ENCODE measurements at places on chromosomes 4 and X.

- no peak for DNase-seq
Observed at GRCh38 chr4:150224896-150225591, 146.8 kb downstream of the DCLK2 start.

- DNase-seq: no peak
Observed at GRCh38 chr4:31341601-31342359, 621.6 kb downstream of the PCDH7 start.

DNA sequence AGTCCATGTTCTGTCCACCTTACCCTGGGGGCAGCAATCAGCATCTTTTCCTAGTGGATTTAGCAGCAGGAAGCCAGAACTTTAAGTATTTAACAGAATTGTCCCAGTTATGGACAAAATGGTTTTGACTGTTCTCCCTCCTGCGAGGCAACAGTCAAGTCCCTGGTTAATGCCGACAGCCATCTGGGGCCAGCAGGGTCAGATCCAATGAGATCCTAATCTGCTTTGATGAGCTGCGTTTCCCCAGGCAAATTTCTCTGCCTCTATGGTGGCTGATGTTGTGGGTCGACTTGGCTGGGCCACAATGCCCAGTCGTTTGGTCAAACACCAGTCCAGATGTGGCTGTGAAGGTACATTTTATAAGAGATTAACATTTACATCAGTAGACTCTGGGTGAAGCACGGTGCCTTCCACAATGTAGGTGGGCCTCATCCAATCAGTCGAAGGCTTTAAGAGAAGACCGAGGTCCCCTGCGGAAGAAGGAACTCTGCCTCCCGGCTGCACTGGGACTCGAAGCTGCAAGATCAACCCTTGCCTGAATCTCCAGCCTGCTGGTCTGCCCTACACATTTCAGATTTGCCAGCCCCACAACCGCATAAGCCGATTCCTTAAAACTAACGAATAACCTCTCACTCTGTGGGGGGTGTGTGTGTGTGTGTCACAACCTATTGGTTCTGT, 89.0 kb upstream of the C4orf50 start:
- DNase-seq: no peak

DNA sequence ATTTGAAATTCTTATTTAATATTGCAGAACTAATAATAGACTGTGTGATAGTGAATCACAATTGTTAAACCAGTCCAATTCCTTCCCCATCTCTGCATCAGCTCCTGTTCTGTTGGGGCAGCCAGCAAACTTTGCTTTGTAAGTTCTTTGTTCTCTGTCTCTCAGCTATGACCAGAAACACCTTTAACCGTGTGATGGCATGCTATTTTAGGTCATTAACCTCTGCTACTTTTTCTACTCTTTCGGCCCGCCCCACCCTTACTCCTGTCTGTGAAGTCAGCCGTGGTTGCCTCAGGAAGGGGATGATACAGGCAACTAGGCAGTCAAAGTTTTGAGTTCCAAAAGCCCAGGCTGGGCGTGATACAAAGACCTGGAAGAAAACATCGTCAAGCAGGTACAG, 51.3 kb upstream of the EGFL6 start:
- no peak for DNase-seq

- no peak for DNase-seq
Observed at GRCh38 chrX:111671668-111672067, 9.3 kb upstream of the ALG13 start.

- no peak for DNase-seq
Observed at GRCh38 chrX:94401426-94401825, 727.4 kb downstream of the FAM133A start.

DNA sequence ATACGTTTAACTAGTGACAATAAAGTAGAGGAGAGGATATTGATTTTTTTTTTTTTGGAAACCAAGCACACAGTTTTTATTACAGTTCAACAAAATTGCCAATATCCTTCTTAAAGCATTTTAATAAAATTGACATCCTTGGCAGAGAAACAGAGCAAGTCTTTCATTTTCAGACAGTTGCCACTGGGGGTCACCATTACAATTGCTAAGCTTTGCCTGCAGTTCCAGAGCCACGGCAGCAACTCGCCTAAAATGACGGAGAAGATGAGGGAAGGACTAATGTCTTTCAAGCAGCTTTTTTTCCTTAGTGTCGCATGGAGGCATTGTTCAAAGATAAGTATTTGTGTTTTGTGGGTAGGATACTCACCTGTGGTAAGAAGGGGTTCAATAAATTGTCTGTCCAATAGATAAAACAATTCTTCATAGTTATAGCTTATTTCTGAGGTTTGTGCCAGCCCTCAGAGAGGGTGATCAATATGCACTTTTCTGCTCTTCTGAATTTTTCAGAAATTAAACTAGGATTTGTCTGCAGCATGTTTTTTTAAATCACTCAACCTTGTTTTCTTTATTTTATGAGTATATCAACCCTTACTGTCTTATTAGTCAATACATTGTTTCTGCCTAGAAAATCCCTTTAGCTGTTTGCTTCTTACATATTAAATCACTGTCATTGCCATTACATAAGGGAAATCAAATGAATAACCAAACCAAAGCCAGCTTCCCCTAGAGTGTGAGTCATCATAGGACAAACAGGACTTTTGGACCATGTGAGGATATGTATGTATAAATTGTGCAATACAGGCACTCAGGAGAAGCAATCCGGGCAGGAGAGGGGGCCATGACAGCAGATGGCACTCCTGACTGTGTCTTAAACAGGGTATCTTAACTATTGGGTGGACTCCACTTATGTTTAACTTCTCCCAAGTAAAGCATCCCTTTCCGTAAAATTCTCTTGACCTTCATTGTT, 508.1 kb upstream of the ARX start:
- no peak for DNase-seq

DNA sequence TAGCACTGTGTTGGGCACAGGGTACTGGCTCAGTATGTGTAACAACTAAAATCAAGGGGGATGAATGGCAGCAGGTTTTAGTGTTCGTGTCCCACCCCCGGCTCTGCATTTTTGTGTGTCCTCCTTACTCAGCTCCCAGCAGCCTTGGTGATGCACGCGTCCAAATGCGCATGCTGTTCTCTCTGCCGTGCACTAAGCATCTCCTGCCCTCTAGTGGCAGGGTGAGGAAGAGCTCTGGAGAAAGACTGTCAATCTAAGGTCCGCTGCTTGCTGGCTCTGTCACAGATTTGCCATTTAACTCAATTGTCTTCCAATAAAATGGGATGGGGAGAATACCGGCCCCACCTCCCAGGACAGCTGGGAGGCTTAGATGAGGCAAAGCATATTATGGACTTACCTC, 61.4 kb downstream of the WFS1 start:
- no peak for DNase-seq

- DNase-seq: no peak
Observed at GRCh38 chr4:76016393-76016792, 6.9 kb downstream of the CXCL10 start.

DNA sequence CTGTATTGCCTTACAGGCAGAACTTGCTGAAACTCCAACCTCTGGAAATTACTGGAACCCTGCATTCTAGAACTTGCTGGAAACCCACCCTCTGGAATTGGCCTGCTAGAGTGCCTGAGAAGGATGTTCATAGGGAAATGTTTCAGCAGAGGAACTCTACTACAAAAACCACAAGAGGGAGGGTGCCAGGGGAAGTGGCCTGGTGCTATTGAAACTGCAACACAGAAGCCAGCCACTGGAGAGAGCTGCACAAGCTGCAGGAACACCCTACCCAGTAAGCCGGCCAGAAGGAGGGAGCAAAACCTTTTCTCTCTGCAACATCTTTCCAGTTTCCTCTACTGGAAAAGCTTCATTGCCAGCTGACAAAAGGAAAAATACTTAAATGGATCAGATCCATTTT, 2.5 kb upstream of the BRWD3 start:
- no peak for DNase-seq

DNA sequence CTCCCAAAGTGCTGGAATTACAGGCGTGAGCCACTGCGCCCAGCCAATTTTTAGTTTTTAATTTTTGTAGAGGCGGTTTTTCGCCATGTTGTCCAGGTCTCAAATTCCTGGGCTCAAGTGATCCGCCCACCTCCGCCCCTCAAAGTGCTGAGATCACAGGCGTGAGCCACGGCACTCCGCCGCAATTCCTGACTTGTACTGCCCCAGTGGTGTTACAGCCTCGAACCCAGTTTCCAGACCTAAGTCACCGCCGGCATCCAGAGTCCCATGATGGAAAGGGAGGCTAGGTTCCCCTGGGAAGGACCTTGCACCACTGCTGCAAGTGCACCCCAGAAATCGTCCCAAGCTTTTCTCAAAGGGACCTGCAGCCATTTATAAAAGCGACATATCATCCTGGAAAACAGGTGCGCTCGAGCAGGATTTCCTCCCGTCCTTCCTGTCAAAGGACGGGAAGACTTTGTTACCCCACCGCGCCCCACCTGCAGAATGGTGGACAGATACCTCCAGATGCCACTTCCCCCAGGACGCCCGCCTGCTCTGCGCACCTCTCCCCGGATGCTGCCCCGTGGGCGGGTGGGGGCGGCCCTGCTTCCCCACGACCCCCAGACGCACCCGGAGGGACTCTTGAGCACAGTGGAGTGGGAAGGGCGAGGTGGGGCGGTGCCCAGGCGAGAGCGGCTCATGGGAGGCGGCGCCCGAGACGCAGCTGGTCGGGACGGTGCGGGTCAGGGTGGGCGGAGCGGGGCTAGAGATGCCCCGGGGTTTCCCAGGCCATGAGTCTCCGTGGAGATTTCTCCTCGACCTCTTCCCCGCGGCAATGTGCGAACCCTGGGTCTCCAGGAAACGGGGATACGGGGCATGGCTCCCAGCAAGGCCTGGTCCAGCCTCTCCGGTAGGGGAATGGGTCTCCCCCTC, 947 bp upstream of the RPL10 start:
- peak; percentile 42 for DNase-seq

- DNase-seq: no peak
Observed at GRCh38 chrX:154412468-154412867, 1.1 kb downstream of the TAFAZZIN start.

- no peak for DNase-seq
Observed at GRCh38 chr4:38230821-38231563, 270.8 kb downstream of the PTTG2 start.

DNA sequence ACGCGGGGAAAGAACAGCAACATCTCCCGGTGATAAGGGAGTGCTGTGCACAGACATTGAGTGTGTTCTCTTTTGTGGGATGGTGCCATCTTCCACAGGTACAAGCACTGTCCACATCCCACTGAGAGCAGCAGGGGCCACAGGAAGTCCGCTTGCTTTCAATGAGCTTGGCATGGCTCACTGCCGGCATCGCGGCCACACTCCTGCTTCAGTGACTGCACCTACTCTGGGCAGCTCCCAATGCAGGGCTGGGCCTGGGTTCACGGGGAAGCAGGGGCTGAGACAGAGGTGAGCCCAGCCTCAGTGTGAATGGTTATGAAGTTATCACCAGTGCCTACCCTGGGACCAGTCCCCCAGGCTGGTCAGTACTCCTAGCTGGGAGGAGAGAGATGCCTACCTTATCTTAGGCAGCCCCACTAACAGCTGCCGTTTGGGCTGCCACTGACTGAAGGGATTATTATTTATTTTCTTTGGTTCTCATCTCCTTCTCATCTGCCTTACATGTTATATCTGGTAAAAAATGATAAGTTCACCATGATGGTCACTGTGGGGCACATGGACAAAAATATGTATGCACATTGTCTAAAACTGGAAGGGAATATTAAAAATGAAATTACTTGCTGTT, 99.2 kb downstream of the MGST2 start:
- no peak for DNase-seq

DNA sequence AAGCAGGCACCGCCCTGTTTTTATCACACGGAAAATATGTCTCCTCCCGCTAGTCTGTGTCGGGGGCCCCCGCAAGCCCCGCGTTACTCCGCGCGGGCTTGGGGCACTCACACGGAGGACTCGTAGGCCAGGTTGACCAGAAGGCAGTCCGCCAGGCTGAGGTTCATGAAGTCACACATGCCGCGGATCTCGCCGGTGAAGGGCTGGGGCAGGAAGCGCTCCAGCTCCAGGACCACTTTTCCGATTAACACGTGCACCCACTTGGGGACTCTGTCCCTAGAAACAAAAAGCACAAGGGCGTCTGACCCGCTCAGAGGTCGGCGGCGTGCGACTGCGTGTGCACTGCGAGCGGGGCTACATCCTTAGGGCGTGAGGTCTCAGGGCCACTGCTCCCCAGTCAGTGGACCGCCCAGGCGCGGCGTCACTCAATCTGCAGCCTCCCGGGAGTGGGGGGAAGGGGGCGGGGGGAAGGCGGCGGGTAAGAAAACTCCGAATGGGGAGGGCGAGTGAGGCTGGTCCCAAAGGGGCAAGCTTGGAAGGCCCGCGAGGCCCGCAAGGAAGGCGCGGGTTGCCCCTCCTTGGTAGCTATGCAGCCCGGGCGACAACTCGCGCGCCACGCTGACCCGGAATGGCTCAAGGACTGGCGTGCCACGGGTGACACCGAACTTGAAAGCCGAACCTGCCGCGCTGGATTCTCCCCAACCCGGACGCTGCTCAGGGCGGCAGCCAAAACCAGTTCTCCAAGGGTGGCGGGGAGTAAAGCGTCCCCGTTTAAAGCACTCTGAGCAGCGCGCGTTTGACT, 722 bp downstream of the NAAA start:
- DNase-seq: peak; percentile 64

GRCh38 chr4:139666735-139667281, 1.2 kb downstream of the MGST2 start:
- DNase-seq: no peak

DNA sequence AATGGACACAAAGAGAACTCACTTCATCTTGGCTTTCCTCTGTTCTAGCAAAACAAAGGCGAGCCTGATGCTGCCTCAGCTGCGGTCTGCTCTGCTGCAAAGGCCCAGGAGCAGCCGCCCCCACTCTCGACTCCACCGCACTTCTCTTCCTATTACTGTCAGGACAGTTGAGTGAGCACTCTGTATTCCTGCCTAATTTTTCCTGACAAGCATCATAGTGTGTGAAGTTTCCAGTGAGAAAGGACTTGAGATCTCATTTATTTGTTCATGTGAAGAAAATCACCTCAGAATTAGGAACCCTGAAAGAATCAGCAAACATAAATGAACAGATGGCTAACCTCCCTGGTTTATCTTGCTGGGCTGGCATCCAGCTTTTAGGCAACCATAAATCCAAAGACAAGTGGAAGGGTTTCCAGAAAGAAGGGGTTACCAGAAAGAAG, 15.6 kb downstream of the SCARB2 start:
- DNase-seq: no peak
